ENCODE measurements at places on chromosomes 2 and 18. TPM values are rescaled to one million over a fixed set of nuclear protein-coding genes. Genes with fewer than 3 reads are reported as not detected.

GATA6 gene
- total RNA-seq, result 38.4 TPM

GRCh38 chr2:63047321-63048279, 3.0 kb upstream of the OTX1 start:
- DNase-seq, result peak; percentile 81

ARHGAP15 gene
- total RNA-seq, result 12.0 TPM

DNA sequence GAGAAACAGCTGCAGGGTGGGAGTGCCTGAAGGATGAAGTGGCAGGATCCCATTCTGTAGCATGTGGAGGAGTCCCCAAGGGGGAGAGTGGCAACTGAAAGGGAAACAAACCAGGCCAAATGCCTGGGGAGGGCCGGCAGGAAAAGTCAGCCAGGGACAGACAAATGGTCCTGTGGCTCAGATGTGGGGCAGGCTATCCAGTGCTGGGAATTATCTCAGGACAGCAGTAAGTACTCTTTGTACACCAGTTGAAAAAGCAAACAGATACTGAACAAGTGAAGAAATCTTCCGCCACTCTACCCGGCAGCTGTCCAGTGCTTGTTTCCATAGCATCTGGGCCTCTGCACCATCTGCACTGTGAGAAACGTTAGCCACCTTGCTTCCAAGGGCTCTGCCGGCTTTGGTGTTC, 408.9 kb downstream of the LRATD1 start:
- no peak for DNase-seq

CD8B2 gene
- total RNA-seq, result not detected

ALPI gene
- total RNA-seq, result not detected

DNA sequence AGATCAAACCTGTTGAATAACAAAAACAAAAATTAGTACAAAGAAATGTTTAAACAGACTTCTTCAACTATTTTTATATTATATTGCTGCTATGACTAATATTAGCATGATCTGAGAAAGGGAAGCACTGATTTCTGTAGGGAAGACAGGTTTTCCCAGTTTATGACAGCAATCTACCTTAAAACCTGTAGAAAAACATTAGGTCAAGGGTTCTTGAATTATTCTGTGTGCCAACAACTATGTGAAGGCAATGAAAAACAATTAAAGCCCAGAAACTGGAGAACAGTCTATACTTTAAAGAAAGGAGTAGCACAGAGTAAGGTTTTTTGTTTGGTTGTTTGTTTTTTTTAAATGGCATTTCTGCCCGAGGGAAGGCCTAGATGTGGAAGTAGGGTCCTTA, 23.3 kb downstream of the PUM2 start:
- DNase-seq, result no peak

VWA3B gene
- 0.29 TPM for total RNA-seq

LDLRAD4 gene
- 74.8 TPM for total RNA-seq

DNA sequence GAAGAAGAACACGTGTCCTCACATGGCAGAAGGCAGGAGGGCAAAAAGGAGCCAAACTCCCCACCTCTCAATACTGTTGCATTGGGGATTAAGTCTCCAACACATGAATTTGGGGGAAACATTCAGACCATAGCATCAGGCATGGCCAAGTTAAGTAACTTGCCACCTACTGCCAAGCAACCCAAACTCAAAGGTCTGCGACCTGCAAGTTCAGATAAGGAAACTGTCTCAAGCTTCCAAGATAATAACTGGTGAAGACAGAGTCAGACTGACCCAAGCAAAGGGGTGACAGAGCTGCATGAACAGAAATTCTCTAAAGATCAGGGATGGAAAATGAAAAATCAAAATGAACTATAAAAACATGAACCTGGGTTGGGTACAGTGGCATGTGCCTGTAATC, 188.7 kb upstream of the SIX3 start:
- no peak for DNase-seq

PPP1R7 gene
- total RNA-seq, result 49.3 TPM

DNA sequence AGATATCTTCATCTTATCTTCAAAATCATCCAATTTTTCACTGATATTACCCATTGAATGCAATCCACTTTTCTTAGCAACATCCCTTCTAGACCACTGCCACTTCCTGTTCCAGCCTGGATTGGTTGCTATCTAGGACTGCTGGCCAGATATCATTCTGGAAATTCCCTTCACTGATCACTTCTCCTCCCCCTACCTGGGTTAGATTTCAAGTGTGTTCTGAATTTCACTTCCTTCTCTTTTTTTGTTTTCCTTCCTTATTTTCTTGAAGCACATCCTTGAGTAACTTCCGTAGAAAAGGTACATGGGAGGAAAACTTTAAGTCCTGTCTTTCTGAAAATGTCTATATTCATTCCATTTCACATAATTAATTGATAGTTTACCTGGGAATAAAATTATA, 82.0 kb upstream of the IL1R2 start:
- no peak for DNase-seq

DNA sequence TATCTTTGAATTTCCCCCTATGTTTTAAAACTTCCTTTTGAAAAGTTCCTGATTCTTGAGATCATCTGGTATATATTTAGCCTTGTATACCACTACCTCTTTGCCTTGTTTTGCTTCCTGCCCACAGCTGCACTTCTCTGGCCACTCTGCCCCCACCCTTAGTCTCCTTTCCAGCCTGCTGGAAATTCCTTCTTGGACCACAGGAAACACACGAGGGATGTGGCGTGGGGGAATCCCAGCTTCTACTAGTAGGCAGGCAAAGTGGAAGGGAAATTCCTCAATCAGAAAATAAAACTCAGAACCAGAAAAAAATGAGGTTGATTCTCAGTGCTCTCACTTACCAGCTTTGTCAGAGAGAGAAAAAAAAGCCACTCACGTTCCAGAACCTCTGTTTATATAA, 13.4 kb downstream of the IL18RAP start:
- no peak for DNase-seq

DNA sequence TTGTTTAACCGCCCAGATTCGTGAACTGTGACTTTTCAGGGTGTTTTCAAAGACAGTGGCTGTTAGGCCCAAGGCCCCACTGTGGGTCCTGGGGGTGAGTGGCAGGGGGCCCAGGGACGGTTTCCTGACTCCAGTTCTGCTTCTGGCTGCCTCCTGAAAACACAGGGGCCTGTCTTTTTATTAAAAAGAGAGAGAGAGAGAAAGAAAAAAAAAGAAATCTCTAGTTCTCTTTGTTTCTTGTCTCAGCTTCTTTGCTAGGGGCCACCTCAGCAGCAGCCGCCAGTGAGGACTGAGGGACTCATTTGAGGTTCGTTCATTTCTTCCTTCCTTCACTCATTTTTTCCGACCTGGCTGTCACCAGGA, 15.4 kb upstream of the E2F6 start:
- DNase-seq, result no peak

CCDC141 gene
- total RNA-seq, result 6.2 TPM

GRCh38 chr2:37459095-37459981, 114.9 kb downstream of the QPCT start:
- DNase-seq, result no peak

DNA sequence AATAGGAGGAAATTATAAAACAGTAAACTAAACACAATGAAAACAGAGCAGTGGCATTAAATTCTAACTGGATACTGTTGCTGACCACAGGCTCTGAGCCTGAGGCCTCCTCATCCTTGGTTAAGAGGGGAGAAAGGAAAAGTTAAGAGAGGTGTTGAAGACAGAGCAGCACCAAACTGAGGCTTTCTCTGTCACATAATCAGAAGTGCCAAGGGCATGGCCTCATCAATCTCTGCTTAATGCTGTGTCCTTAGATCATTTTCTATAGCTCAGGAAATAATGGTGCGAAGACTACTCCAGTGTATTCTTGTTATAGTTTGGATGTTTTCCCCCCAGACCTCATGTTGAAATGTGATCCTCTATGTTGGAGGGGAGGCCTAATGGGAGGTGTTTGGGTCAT, 160.9 kb upstream of the SLC1A4 start:
- no peak for DNase-seq

GRCh38 chr2:24490181-24490689, 819 bp upstream of the NCOA1 start:
- no peak for DNase-seq

- DNase-seq, result no peak
Measured at GRCh38 chr2:64230540-64230939, 86.3 kb upstream of the PELI1 start.

DNA sequence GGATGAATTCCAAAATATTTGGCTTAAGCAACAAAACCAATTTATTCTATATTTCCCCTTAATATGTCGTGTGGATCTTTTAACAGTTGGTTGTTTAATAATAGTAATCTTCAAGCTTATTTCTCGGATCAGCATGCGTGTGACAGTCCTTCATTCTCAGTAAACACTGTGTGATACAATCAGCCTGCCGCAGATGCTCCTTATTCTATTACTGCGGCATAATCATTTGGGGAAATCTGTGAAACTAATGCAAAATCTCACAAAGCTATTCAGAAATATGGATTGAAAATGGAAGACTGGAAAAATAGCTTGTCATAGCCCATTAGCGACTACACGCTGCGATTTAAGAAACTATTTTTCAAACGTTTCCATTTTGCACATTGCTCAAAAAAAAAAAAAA, 36.9 kb downstream of the LINC00305 start:
- DNase-seq, result no peak

CD207 gene
- total RNA-seq, result 0.42 TPM

- DNase-seq, result no peak
Measured at GRCh38 chr2:71379086-71379485, 47.5 kb downstream of the ZNF638 start.

FOXI3 gene
- total RNA-seq, result not detected

GRCh38 chr18:36449451-36449850, 151.9 kb downstream of the FHOD3 start:
- no peak for DNase-seq

- no peak for DNase-seq
Measured at GRCh38 chr2:18506883-18507509, 53.5 kb downstream of the RDH14 start.

DNA sequence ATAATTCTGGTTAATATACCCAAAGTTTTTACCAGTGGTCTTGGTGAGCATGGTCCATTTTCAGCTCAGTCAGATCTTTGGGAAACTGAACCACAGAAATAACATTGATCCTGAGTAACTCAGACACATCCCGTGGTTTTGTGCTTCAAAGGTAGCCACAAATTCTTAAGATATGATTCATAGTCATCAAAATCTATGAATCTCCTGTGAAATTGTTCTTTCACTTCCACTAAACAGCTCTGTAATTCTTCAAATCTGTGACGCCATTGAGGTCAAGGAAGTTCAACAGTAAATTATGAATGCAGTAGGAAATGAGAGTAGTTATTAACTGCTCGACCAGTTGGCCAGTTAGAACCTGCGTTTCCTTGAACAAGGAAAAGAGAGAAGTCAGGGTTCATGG, 147.3 kb downstream of the IRS1 start:
- DNase-seq, result no peak

ALK gene
- not detected for total RNA-seq

GRCh38 chr2:72994991-72995380, 76.5 kb downstream of the SFXN5 start:
- peak; percentile 28 for DNase-seq

DNA sequence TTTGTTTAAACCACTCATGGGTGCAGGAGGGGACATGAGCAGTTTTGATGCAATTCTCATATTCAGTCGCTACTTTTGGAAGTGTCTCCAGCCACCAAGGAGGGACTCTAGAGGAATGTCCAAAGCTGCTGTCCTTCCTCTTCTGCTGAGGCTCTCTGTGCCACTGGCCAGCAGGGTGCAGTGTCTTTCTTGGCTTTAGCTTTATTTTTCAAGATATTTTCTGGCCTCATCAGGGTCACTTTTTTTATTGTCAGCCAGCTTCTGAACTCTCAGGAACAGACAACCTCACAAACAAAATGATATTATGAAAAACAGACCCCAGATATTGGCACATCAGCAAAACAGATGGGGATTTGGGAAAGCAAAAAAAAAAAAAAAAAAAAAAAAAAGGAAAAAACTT, 289.3 kb upstream of the ZSWIM2 start:
- DNase-seq, result no peak

- DNase-seq, result no peak
Measured at GRCh38 chr2:219829667-219830352, 202.4 kb downstream of the SLC4A3 start.

ICOS gene
- total RNA-seq, result 0.14 TPM

DNA sequence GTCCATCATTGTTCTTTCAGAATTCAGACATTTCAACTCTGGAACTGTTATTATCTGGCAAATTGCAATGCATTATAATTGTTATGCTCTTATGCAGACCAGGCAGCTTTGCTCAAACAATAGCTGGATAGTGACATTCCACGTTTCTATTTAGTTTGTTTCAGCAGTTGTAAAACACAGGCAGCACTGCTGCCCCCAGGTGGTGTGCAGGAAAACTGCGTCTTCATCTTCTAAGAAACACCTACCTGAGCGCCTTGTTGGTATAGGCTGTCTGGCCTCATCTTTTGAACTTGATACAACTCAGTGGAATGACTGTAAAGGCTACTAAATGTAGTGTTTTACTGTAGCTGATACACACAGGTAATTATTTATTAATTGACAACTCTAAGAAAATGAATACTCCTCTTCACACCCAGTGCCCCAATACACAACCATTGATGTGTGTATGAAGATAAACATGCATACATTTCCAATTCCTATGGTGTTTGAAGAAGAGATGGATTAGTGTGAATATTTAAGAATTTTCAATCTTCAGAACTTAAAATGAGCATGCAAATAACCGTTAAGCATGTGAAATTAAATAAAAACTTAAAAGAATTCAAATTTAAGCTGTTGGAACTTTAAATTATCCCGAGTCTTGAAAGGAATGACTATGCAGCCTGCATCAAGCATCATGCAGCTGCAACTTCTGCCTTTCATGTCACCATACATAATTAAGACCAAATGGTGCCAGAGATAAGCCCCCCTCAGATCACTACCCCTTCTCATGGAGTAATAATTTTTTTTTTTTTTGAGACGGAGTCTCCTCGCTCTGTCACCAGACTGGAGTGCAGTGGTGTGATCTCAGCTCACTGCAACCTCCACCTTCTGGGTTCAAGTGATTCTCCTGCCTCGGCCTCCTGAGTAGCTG, 85.6 kb downstream of the CD8B2 start:
- DNase-seq, result no peak

DNA sequence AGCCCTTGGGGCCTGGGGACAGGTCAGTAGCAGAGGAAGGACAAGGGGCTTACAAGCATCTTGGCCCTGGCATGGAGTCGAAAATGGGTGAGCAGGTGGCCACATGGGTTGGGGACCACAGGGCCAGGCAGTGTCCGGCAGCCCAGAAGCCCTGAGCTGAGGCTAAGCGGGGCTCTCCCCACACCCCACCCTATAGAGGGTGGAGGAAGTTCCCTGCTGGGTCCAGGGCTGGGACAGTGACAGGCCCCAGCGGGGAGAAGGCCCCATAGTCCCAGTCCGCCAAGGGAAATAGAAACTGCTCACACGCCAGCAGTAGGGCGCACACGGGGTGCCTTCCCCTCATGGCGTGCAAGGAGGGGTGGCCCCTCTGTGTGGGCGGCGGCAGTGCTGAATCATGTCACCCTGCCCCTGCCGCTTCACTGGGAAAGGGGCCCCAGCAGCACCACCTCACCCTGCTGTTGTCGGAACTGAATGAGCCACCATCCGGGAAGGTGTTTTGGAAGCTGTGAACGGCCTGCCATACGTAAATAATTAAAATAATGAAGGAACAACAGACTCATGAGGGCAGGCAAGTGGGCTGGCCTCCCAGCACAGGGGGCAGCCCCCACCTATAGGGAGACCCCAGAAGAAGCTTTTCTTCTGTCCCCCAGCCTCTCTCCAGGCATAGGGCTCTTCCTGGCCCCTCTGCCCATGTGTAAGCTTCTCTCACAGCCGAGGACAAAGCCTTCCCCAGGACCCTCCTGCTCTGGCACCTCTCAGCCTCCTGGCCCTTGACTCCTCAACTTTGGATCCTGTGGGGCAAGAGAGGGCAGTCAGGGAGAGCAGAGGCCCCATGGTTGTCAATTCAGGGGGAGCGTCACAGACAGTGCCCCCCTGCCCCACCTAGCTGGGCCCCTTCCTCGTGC, 12.7 kb upstream of the DUSP2 start:
- peak; percentile 69 for DNase-seq

GRCh38 chr18:47758000-47758399, 172.5 kb downstream of the SMAD2 start:
- DNase-seq, result no peak
